Fibroblast of the aortic adventitia (primary cell): ENCODE measurements at places on chromosomes 7 and 10.
A peak's percentile ranks its signal among the peaks of the same experiment; 100 is the strongest.

- DNase-seq, result no peak
These were observed 164.0 kb upstream of the NRP1 start for GRCh38 chr10:33498391-33498891.

GRCh38 chr10:113130014-113130641, 180.1 kb downstream of the TCF7L2 start:
- DNase-seq, result peak; percentile 31

- no peak for DNase-seq
These were observed 73.9 kb downstream of the KCNMA1 start for GRCh38 chr10:77563638-77564270.

- no peak for DNase-seq
These were observed 67.1 kb upstream of the SYPL1 start for GRCh38 chr7:106179256-106179655.

DNA sequence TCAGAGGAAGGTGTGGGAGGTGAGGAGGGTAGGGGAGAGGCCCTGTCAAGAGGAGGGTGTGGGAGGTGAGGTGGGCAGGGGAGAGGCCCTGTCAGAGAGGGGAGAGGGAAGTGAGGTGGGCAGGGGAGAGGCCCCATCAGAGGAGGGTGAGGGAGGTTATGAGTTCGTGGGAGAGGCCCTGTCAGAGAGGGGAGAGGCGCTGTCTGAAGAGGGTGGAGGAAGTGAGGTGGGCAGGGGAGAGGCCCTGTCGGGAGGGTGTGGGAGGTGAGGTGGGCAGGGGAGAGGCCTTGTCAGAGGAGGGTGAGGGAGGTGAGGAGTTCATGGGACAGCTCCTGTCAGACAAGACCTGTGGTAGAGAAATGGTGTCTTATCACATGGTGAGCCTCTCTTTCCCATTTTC, 74.4 kb downstream of the INPP5A start:
- DNase-seq, result no peak

GRCh38 chr7:22833957-22834356, 11.3 kb upstream of the TOMM7 start:
- peak; percentile 25 for DNase-seq

DNA sequence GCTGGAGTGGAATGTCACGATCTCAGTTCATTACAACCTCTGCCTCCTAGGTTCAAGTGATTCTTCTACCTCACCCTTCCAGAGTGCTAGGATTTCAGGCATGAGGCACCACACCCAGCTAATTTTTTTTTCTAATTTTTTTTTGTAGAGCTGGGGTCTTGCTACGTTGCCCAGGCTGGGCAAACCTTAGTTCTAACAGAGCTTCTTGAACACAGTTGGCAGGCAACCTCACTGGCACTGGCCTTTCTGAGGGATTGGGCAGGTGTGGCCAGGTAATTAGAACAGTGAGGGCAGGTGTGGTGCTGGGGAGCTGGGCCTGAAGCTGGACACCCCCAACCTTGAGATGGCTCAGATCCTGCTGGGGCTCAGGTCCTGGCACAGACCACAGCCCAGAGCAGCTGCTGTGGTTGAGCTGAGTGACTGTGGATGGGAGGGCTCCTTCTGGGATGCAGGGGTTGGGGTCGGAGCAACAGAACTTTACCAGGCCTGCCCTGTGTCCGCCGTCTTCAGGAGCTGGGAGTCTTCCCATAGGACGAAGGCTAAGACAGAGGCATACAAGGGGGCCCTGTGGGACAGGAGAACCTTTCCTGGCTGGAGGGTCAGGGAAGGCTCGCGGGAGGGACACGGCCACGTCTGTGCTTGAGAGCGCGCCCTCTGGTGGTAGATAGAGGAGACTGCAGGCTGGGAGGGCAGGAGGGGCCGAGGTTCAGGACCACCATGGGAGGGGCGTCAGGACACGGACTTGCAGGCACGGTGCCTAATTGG, 48.2 kb downstream of the COL26A1 start:
- DNase-seq, result peak; percentile 6
